ENCODE measurements at places on chromosomes 1 and 21.

DNA sequence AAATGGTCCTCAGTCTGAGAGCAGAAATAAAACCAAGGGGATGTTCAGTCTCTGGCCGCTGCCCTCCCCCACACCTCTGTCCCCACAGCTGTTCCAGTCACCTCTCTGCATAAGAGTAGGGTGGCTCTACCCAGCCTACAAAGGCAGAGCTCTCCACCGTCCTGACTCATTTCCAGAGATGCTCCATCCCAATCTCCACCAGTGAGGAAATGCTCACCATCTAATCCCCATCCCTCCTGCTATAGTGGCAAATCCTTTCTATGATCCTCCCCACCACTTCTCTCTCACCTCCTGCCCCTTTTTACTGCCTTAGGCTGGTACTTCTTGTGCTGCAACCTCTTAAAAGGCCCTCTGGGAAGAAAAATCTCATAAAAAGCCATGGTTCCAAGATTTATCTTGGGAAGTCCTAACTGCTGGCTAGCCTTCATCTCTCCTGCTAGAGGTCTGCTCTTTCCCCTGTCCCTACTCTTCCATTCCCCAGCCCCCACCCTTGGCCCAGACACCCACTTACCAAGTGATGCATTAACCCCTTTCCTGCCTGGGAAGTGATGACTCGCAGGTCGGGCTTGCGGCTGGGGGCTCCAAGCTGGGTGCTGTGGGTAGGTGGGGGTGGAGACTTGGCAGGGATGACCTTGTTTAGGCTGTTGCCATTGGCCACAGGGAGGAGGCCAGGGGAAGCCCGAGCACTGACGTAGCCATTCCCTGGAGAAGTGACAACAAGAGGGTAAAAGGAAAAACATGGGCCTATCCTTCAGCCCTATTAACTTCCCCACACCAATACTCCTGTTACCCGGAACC is 23.9 kb downstream of the MEF2D start:
- no peak for DNase-seq

DNA sequence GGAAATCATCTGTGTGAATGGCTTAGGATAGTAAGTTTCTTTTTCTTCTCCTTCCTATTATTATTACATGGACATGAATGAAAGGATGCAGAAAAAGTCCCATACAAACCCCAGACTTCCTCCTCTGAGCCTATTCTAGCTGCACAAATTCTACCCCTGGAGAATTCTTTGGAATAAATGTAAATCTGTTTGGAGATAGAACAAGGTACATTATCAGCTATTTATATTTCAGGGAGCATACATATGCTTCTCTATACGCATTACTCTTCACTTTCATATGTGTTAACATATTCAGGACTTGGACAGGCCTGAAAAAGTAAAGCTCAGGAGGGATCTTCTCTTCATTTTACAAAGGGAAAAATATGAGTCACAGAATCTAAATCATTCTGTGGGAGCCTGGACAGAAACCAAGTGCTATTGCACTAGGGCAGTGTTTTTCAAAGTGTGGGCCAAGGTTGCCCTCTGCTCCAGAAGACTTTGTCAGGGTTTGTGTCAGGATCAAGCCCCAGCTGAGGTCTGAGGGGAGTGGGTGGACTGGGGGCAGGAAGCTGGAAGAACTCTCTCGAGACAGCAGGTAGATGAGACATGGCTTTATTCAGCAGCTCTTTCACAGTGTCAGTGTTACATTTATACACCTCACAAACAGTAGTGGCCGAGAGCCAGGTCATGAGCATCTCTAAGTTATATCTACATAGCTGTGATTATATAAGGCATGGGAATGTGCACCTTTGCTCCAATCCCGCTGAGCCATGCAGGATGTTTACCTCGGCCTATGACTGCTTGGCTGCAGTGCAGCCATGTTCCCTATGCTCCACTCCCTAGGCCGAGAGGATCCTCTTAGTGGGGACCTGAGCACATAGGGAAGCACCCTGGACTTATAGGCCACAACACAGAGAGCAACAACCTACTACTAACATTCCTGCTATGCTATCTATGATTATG is 114.3 kb downstream of the GDAP2 start:
- DNase-seq, result no peak

DNA sequence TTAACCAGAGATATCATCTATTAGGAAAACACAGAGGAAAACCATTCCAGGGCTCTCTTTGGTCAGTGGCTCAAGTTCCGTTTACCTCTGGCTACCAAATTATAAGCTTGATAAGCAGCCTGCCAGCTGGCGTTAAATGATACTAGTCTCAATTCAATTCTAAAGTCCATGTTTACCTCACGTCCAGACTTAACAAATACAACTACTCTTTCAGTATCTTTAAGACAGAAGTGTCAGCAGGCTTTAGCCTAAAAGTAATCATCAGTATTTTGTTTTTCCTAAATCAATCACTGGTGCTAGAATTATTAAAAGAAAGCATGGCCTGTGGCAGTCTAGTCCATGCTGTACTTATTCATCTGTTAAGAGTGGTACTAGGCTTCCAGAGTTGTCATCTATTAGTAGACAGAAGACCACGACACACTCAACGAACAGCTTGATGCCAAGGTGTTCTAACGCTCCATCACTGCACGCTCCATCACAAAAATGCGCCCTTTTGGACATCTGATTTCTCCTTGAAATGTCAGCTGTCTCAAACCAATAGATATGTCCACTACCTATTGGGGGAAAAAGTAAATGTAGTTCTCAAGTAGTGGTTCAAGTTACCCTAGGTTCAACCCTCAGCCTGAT is 1.5 kb downstream of the IVNS1ABP start:
- DNase-seq, result no peak

GRCh38 chr1:155051342-155051776 is 243 bp downstream of the ADAM15 start:
- no peak for DNase-seq

GRCh38 chr1:32701951-32702598 is 495 bp downstream of the SYNC start:
- no peak for DNase-seq

- no peak for DNase-seq
Observed at GRCh38 chr1:229159668-229160544, 111.0 kb upstream of the RAB4A start.

DNA sequence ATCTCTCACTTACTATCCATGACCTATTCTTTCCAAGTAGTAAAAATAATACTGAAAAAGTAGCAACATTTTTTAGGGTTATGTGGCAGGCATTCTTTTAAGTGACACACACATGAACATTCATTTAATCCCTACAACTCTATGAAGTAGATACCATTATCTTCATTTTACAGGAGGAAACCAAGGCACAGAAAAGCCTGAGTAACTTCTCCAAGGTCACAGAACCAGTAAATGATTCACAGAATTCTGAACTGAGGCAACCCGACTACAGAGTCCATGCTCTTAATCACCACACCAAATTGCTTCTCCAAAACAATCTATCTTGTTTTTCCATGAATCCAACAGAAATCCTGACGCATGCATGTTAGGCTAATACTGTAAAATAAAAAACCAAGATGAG is 17.5 kb downstream of the FUBP1 start:
- no peak for DNase-seq

GRCh38 chr1:4637616-4638344 is 16.6 kb upstream of the AJAP1 start:
- DNase-seq, result peak; percentile 10

- no peak for DNase-seq
Observed at GRCh38 chr1:10051656-10052055, 18.9 kb downstream of the UBE4B start.

DNA sequence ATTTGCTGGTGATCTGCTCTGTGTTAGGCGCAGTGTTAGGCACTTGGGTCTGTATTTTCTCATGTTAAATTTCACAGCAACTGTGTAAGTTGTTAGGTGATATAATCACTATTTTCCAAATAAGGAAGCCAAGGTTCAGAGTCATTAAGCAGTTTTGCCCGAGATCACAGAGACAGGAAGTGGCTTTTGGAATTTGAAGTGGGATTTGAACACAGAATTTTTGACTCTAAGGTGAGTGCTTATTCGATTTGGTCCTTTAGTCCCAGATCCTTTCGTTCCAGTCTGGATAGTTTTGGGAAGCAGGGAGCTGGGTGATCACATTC is 114.9 kb downstream of the NMNAT2 start:
- no peak for DNase-seq

GRCh38 chr1:204441558-204441957 is 29.9 kb upstream of the PPP1R15B start:
- peak; percentile 76 for DNase-seq

GRCh38 chr1:10639011-10639774 is 157.3 kb downstream of the CASZ1 start:
- peak; percentile 31 for DNase-seq

DNA sequence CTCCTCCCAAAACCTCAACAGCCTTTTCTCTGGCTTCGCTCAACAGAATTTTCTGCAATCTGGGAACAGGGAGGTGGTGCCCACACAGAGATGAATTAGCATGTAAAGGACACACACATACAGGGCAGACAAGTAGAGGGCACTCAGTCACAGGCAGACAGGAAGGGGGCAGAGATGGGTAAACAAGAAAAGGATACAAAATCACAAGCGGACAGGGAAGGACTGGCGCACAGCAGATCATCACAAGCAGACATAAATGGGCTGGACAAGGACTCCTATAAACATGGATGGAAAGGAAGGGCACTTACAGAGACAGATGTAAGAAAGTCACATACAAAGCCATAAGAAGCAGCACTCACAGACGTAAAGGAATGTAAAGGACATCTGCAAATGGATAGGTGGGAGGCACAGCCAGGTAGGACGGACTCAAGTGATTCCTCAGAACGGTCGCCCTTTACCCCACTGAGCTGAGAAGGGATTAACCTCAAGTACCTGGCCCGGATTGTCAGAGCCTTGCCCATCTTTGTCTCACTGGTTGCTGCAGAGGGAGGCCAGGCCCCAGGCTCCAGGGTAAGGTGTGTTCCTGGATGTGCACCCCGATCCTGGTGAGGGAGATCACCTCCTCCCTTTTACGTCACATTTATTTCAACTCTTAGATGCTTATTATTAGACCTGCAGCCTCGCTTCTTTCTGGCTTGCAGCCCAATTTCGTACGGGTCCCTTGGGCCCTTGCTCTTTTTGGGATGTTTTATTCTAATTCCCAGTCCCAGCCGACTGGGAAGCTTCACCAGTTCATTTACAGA is 836 bp upstream of the PRCC start:
- no peak for DNase-seq

DNA sequence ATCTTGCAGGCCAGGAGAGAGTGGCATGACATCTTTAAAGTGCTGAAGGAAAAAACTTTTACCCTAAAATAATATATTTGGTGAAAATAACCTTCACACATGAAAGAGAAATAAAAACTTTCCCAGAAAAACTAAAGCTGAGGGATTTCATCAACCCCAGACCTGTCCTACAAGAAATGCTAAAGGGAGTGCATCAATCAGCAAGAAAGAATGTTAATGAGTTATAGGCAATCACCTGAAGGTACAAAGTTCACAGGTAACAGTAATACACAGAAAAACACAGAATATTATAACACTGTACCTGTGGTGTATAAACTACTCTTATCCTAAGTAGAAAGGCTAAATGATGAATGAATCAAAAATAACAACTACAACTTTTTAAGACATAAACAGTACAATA is 249.2 kb upstream of the PKN2 start:
- DNase-seq, result no peak

DNA sequence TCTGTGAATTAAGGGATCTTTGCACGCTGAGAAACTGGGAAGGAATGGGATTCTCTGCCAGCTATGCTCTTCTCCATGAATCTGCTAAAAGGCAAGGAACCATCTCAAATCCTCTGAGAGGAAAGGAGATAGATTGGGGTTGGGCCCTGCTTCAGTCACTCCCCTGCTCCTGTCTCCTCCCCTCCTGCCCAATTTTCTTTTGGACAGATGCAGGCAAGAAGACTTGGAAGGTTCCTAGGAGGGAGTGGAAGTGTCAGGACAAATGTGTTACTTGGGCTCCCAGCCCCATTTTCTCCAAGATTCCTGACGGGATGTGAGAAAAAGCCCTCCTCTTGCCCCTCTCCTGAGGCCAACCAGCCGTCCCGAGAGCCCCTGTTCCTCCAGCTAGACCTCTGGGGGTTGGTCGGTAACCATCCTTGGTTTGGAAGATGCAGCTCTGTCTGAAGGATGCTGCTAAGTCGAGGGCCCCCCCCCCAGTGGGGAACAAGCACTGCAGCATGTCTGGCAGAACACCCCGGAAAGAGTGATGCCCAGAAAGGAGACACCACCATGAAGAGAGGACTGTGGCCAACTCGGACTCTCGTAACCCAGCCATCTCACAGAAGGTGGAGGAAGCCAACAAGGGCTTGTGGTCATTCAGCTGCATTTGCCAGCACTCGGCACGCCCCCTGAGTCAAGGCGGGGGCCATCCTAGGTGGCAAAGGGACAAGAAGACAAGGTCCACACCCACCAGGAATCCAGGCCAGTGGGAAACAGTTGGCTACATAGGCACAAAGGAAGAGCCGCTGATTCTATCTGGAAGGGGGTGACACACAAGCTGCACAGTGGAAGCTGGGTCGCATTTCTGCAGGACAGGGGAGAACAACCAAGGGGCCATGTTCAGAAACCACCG is 43.7 kb downstream of the CDK18 start:
- no peak for DNase-seq

All from kidney capillary endothelial cell (primary cell).